ENCODE measurements at places on chromosomes 13 and 19.

- no peak for DNase-seq
Measured at GRCh38 chr19:53131085-53131590, 1.6 kb downstream of the ZNF415 start.

DNA sequence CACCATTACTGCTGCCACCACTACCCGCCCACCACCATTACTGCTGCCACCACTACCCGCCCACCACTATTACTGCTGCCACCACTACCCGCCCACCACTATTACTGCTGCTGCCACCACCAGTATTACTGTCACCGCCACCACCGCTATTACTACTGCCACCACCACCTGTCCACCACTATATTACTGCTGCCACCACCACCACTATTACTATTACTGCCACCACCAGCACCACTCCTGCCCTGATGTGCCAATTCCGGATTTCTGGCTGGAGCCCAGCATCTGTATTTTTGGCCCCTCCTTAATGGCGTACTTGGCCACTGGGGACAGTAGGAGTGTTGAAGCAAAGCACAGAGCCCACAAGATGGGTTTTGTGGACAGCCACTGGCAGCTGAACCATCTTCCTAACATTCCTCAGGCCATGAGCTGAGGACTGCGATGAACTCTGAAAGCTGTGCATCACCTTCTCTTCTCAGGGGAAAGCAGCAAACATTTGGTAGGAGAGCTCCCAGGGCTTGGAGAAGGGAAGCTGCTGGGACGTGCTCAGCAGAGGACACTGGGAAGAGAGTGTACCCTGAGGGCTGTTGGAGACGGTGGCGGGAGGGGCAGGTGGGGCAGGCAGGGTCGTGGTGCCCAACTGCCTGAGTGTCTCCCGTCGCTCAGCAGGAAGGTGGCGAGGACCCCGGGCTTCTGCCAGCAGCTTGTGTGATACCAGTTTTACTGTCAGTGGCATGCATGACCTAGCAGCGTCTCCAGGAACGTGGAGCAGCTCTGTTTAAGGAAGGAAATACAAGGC is 23.0 kb downstream of the CUL4A start:
- no peak for DNase-seq

DNA sequence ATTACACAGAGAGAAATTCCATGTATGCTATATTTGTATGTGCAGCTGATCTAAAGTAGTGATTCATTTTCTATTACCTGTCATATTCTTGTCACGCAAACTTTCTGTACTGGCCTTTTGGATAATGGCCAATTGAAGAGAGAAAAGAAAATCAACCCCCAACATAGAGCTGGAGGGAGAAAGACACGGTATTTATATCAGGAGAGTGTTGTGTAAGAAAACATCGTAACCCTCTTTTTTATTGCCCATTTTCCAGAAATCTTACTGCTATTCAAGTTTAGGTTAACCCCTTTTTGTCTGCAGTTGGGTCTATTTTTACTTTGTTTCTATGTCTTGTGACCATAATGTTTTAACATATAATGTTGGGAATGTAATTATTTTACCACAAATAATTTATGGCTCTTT is 27.9 kb downstream of the DGKH start:
- DNase-seq: no peak

GRCh38 chr19:4913996-4914735 is 4.9 kb downstream of the UHRF1 start:
- DNase-seq: no peak
